GM10248 (cell line): ENCODE measurements at places on chromosomes 1 and 21.

- no peak for DNase-seq
Observed at GRCh38 chr1:186813420-186813819, 15.3 kb upstream of the PLA2G4A start.

DNA sequence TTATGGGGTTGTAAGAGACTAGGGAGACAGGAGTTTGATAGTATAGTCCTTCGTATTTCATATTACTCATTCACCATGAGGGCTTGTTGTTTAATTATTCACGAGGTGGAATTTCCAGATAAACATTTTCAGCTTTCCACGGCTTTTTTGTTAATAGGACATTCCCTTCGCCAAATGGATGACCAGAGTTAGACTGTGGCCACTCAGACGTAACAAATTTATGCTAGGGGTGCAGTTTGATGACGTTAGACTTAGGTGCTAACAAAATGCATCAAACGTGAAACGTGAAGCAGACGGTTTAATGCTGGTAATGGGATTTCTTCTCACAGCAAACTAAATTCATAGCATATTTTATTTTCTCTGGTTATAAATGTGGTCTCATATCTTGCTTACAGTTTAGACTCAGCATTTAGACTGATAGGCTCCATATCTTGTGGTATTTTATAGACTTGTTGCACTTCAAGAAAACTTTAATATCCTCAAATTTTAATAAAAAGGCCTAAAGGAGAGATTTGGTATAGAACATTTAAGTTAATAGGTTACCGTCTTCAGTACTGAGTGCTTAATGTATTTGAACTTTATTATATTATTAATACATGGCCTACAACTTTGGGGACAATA, 2.3 kb downstream of the DHX9 start:
- DNase-seq, result peak; percentile 33

DNA sequence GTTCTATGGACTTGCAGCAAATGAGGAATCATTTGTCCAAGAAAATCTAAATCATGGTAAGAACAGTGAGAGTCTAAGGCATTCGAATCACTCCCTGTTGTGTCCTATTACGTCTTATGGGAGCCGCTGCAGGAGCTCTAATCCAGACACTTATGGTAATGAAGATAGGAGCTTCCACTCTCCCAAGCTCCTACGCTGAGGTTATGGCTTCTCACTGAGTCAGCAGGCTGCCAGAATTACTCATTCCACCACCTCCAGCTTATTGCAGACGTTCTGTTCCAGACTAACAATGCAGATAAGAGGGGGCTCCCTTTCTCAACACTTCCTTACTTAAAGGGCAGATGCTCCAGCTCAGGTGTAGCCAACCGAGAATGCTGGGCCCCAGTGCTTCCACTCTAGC, 212.6 kb downstream of the GREM2 start:
- no peak for DNase-seq

GRCh38 chr1:38609166-38610025, 250.2 kb downstream of the RRAGC start:
- no peak for DNase-seq
